ENCODE measurements at places on chromosomes 3 and 15. TPM values are rescaled to one million over a fixed set of nuclear protein-coding genes. Genes with fewer than 3 reads are reported as not detected.

GRCh38 chr15:37090543-37091175, 9.7 kb downstream of the MEIS2 start:
- DNase-seq = no peak

DNA sequence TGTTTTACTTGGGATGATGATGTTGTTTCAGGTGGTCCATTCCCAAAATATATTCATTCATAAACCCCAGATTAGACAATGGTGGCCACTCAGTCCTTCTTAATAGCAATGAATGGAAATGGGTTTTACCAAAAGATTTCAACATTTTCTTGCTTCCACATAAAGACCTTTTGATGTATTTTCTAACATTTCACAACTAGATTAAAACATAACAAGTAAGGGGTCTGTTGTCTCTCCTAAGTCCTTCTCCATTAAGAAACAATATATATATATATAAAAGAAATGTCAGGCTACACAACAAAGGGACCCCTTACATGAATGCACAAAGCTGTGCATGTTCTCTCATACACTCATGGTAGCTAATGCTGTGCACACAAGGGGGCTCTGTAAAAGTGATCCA, 176.4 kb downstream of the ANXA2 start:
- no peak for DNase-seq

DNA sequence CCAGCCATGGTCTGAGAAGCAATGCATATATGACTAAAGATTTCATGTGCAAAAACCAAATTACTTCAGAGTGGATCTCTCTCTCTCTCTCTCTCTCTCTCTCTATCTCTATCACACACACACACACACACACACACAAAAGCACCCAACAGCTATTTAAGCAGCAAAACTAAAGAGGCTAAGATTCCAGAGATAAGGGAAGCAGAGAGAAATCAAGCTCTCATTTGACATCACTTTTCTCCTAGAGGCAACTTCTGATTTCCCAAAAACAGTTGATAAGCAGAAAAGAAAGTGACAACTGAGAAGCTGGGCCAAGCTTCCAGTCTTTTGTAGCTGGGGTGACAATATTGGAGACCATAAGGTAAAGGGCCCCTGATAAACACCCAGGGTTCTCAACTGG, 526.0 kb upstream of the NR2F2 start:
- DNase-seq = no peak

GRCh38 chr3:124761935-124762660, 31.8 kb downstream of the UMPS start:
- no peak for DNase-seq

DNA sequence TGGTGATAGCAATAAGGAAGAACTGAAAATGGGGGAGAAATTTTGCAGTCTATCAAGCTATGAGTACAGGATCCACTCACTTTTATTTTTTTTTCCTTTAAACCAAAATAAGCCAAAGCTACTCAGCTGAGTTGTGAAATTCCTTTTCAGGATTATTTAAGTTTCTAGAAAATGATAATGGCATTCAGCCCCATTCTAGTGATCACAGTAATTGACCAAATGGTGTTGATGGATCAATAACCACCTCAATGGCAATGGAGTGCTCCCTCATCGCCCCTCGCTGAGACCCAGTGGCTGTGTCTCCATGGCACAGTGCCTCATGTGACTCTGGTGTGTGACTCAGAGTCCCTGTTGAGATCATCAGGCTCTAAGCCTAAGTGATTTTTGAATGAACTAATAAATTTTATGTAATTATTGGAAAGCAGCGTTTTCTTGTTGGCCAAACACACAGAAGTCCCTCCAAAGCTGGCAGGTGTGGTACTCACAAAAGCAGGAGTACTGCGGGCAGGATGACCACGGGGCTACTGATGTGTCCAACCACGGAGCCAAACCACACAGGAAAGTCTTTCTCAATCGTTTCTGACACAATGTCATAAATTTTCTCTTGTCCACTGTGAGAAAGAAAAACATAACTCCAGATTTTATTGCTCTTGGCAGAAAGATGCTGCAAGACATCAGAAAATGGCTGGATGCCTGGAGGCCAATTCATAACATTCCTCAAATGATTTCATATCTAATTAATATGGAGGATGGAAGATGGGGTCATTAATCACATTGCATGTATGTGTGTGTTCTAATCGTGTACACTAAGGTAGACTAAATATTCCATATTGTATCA, 14.4 kb upstream of the STARD5 start:
- peak; percentile 39 for DNase-seq

- DNase-seq = no peak
These were observed 13.0 kb downstream of the CACNA2D2 start for GRCh38 chr3:50490424-50490823.

GRCh38 chr3:4429648-4430350, 37.3 kb downstream of the SUMF1 start:
- no peak for DNase-seq

GRCh38 chr3:157268026-157268425, 108.1 kb upstream of the CCNL1 start:
- DNase-seq = no peak

The SH2D7 gene
- 0.93 TPM for polyA plus RNA-seq

The NR1I2 gene
- 1.2 TPM for polyA plus RNA-seq

The CDCP1 gene
- 1.4 TPM for polyA plus RNA-seq

The CFAP100 gene
- 1.5 TPM for polyA plus RNA-seq

The MAPKBP1 gene
- 11.7 TPM for polyA plus RNA-seq

The TAMM41 gene
- 20.3 TPM for polyA plus RNA-seq
